ENCODE measurements at places on chromosomes 5 and 9. TPM values are rescaled to one million over a fixed set of nuclear protein-coding genes. Genes with fewer than 3 reads are reported as not detected.

Gene LPAR1
- polyA plus RNA-seq = 28.8 TPM

Gene TSC1
- polyA plus RNA-seq = 38.5 TPM

Gene IFNB1
- polyA plus RNA-seq = not detected

Gene TAF1L
- polyA plus RNA-seq = 0.10 TPM

Gene GGTA1
- polyA plus RNA-seq = 6.2 TPM

Gene DMRT2
- polyA plus RNA-seq = 3.2 TPM

Gene SPAAR
- polyA plus RNA-seq = 1.4 TPM

Gene CIZ1
- 106 TPM for polyA plus RNA-seq

Gene KIF4B
- polyA plus RNA-seq = 0.21 TPM

Gene GARIN3
- polyA plus RNA-seq = not detected

Gene SLC6A19
- polyA plus RNA-seq = 38.8 TPM

Gene FBP2
- 0.21 TPM for polyA plus RNA-seq

Gene NR4A3
- 0.44 TPM for polyA plus RNA-seq

Gene CNTLN
- polyA plus RNA-seq = 14.0 TPM

Gene CYSRT1
- 5.6 TPM for polyA plus RNA-seq

Gene ECM2
- 14.8 TPM for polyA plus RNA-seq

Gene PCDHB3
- 2.6 TPM for polyA plus RNA-seq

Gene FYB1
- 5.2 TPM for polyA plus RNA-seq

Gene PCDHB15
- polyA plus RNA-seq = 11.3 TPM

Measured in right renal cortex interstitium (tissue), 3 donors.